IMR-90 (cell line): ENCODE measurements at places on chromosomes 5 and 9. TPM values are rescaled to one million over a fixed set of nuclear protein-coding genes. Genes with fewer than 3 reads are reported as not detected.

Gene FOXD4L3
- not detected in 2 replicates for polyA plus RNA-seq

Gene RECK
- polyA plus RNA-seq, result 38.5 and 44.0 TPM in 2 replicates

Gene TMC1
- polyA plus RNA-seq, result not detected in 2 replicates

DNA sequence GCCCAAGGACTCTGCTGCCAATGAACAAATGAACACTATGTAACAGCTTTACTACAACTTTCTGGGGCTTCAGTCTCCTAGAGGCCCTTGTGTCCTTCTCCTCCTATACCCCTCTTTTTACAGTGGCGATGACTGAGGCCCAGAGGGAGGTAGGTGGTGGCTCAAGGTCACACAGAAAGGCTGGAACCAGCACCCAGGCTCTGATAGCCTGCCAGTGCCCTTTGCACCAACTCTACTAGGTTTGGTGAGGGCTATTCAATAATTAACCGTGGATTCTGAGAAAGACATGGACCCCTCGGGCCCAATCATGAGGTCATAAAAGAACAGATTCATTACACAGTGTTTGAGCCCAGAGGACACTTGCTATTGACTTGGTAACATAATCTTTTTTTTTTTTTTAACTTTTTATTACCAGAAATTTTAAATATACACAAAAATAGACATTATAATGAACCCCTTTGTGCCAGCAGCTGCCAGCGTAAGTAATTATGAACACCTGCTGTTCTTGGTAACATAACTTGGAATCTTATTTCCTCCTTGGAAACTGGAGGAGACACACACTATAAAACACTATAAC lies 6.1 kb upstream of the ALDH1B1 start:
- peaks cover 7% of the 10 kb centered on the region for H3K4me1 ChIP-seq
- H3K27me3 ChIP-seq, result no peaks in the 10 kb centered on the region

GRCh38 chr5:174982485-174982884 lies 258.1 kb downstream of the MSX2 start:
- H3K4me3 ChIP-seq, result no peak overlapping the region
- no peaks in the 10 kb centered on the region for H3K4me1 ChIP-seq
- DNase-seq, result no peak

Gene ARID3C
- 0.07 TPM in 1 of 2 replicates, not detected in the other for polyA plus RNA-seq

DNA sequence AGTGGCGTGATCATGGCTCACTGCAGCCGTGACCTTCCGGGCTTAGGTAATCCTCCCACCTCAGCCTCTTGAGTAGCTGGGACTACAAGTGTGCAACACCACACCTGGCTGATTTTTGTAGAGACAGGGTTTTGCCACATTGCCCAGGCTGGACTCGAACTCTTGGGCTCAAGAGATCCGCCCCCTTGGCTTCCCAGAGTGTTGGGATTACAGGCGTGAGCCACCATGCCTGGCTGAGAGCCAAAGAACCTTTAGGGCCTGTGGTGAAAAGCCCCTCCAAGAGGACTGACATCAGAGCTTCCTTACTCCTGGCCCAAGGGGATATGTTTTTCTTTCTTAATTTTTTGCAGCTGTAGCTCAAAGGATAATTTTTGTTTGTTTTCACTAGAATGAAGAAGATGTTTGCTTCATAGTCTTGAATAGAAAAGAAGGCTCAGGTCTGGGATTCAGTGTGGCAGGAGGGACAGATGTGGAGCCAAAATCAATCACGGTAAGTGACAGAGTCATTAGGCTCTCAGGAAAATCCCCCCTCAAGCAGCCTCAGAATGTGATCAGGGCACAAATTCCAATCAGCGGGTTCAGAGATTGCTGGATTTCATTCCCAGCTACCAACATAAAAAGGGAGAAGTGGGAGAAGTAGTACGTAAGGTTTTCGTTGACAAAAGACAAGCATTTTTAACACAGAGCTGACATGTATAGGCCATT lies 77.1 kb downstream of the GOLPH3 start:
- H3K36me3 ChIP-seq, result peaks cover 26% of the 10 kb centered on the region
- no peaks in the 10 kb centered on the region for H3K4me1 ChIP-seq
- H3K27me3 ChIP-seq, result no peaks in the 10 kb centered on the region
- H3K4me3 ChIP-seq, result no peak overlapping the region
- peak; percentile 11 for DNase-seq

- no peaks in the 10 kb centered on the region for H3K27me3 ChIP-seq
- H3K4me3 ChIP-seq, result no peak overlapping the region
- DNase-seq, result peak; percentile 4
Measured at GRCh38 chr5:129046151-129046550, 48.4 kb upstream of the ISOC1 start.

GRCh38 chr9:124964604-124965003 lies 23.7 kb upstream of the GOLGA1 start:
- peaks cover 5% of the 10 kb centered on the region; the same call in 1 of the 2 replicates for H3K36me3 ChIP-seq
- no peak for DNase-seq
- no peaks in the 10 kb centered on the region for H3K27me3 ChIP-seq
- no peak overlapping the region for H3K4me3 ChIP-seq
- peaks cover 5% of the 10 kb centered on the region; the same call in 1 of the 2 replicates for H3K4me1 ChIP-seq
- H3K27ac ChIP-seq, result no peak overlapping the region

GRCh38 chr9:132027752-132028663 lies 51.7 kb downstream of the MED27 start:
- DNase-seq, result peak; percentile 39
- no peak overlapping the region for H3K27ac ChIP-seq
- no peak overlapping the region for H3K4me3 ChIP-seq
- peaks cover 21% of the 10 kb centered on the region for H3K4me1 ChIP-seq
- H3K27me3 ChIP-seq, result no peaks in the 10 kb centered on the region

Gene CEMIP2
- 67.4 and 71.2 TPM in 2 replicates for polyA plus RNA-seq

GRCh38 chr9:113966394-113966793 lies 90.3 kb downstream of the ZNF618 start:
- no peak for DNase-seq
- H3K4me3 ChIP-seq, result no peak overlapping the region
- H3K36me3 ChIP-seq, result peaks cover 12% of the 10 kb centered on the region; the same call in 1 of the 2 replicates
- no peaks in the 10 kb centered on the region for H3K27me3 ChIP-seq

DNA sequence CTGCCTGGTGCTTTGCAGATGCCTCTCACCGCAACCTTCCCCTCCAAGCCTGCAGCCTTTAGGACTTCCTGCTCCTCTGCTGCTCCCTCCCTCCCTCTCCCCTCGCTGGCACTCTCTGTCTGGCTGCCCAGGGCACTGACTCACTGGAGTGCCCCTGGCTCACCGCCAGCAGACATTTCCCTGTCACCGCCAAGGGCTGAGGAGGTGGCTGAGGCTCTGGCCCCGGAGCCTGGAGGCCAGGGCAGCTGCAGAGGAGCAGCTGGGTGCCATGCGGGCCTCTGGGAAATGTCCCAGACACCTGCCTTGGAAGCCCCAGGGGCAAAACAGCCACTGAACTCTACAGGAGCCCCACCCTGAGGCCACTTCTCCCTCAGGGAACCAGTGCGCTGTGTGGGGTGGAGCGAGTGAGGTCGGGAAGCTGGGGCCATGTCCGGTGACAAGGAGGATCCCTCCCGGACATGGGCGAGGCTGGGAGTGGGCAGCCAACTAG lies 53.4 kb downstream of the TENT4A start:
- no peaks in the 10 kb centered on the region for H3K27me3 ChIP-seq
- peak; percentile 44 for DNase-seq
- no peaks in the 10 kb centered on the region for H3K4me1 ChIP-seq
- no peaks in the 10 kb centered on the region for H3K36me3 ChIP-seq

- H3K36me3 ChIP-seq, result no peaks in the 10 kb centered on the region
- no peak overlapping the region for H3K4me3 ChIP-seq
Measured at GRCh38 chr9:28127101-28127500, 553.8 kb upstream of the C9orf72 start.

GRCh38 chr5:178207183-178207916 lies 3.0 kb downstream of the HNRNPAB start:
- no peak overlapping the region for H3K27ac ChIP-seq
- DNase-seq, result peak; percentile 67
- peaks cover 7% of the 10 kb centered on the region for H3K4me1 ChIP-seq
- H3K4me3 ChIP-seq, result no peak overlapping the region

GRCh38 chr9:134024214-134024792 lies 978 bp upstream of the BRD3OS start:
- H3K4me1 ChIP-seq, result peaks cover 3% of the 10 kb centered on the region; the same call in 1 of the 2 replicates
- no peak overlapping the region for H3K27ac ChIP-seq
- no peak for DNase-seq
- H3K27me3 ChIP-seq, result no peaks in the 10 kb centered on the region
- H3K36me3 ChIP-seq, result peaks cover 15% of the 10 kb centered on the region; the same call in 1 of the 2 replicates

GRCh38 chr9:136196404-136197083 lies 8.4 kb downstream of the LHX3 start:
- DNase-seq, result no peak
- no peaks in the 10 kb centered on the region for H3K4me1 ChIP-seq
- H3K36me3 ChIP-seq, result no peaks in the 10 kb centered on the region

Gene HAPLN1
- 0.06 and 0.07 TPM in 2 replicates for polyA plus RNA-seq

DNA sequence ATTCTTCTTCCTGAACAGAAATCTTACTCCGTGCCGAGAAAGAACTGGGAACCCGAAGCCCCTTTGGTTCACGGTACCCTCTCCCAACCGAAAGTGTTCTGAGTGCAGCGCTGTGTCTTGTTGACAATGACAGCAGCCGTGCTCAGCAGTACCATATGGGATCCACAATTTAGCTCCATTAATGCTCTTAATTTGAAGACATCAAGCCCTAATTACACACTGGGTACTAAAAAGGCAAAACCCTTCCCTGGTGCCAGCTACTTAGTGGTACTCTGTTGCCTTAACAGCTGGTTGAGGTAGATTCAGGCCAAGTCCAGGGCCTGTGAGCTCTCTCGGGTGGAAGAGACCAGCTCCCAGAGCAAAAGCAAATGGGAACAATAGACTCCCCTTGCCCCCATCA lies 24.5 kb downstream of the DDX31 start:
- no peak overlapping the region for H3K4me3 ChIP-seq
- DNase-seq, result no peak
- no peaks in the 10 kb centered on the region for H3K27me3 ChIP-seq
- H3K4me1 ChIP-seq, result peaks cover 10% of the 10 kb centered on the region

- H3K27me3 ChIP-seq, result no peaks in the 10 kb centered on the region
- no peak for DNase-seq
- H3K36me3 ChIP-seq, result peaks cover 44% of the 10 kb centered on the region
- no peaks in the 10 kb centered on the region for H3K4me1 ChIP-seq
Measured at GRCh38 chr5:150441813-150442698, 7.5 kb downstream of the RPS14 start.

Gene SLCO6A1
- polyA plus RNA-seq, result not detected in 2 replicates

GRCh38 chr5:64509828-64510227 lies 4.0 kb downstream of the RGS7BP start:
- no peak overlapping the region for H3K4me3 ChIP-seq
- H3K27ac ChIP-seq, result no peak overlapping the region
- no peak for DNase-seq
- peaks cover 26% of the 10 kb centered on the region for H3K27me3 ChIP-seq
- no peaks in the 10 kb centered on the region for H3K36me3 ChIP-seq

- no peak for DNase-seq
- H3K4me3 ChIP-seq, result no peak overlapping the region
- H3K27me3 ChIP-seq, result peaks cover 2% of the 10 kb centered on the region; the same call in 1 of the 2 replicates
- H3K4me1 ChIP-seq, result no peaks in the 10 kb centered on the region
- H3K27ac ChIP-seq, result no peak overlapping the region
Measured at GRCh38 chr5:68398146-68398812, 182.7 kb downstream of the PIK3R1 start.

Gene LCN1
- polyA plus RNA-seq, result not detected in 2 replicates

DNA sequence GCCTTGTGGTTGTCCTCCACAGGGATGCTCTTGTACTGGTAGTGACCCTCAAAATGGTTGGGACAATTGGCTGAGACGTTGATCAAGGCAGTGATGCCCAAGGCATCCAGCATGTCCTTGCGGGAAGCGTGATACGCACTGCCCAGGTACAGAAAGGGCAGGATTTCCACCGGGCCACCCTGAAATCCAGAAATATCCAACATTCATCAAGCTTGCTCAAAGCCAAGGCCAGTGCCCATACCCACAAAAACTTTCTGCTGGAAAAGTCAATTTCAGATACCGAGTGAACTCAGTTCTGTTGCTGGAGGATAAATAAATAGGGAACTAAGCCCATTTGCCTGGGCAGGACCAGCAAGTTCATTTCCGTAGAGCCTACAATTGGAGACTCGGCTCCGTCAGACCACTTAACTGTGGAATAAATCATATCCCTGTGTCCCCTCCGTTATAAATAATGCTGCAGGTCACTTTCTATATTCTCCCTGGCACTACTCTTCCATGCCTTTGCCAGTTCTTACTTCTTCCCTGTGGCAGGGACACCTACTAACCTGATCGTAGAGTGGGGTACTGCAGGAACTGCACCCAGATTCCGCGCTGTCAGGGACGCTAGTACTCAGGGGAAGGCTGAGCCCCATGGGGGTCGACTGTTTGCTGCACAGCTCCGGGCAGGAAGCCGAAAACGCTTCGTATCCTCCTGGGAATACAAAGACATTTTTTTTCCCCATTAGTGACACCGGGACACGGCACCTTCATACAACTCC lies 1.2 kb downstream of the DUSP1 start:
- peak overlapping the region; percentile 88 for H3K4me3 ChIP-seq
- peak overlapping the region; percentile 91 for H3K27ac ChIP-seq
- H3K36me3 ChIP-seq, result peaks cover 28% of the 10 kb centered on the region
- DNase-seq, result peak; percentile 51

- H3K36me3 ChIP-seq, result no peaks in the 10 kb centered on the region
- H3K4me3 ChIP-seq, result no peak overlapping the region
- no peaks in the 10 kb centered on the region for H3K27me3 ChIP-seq
- no peak overlapping the region for H3K27ac ChIP-seq
- no peak for DNase-seq
- H3K4me1 ChIP-seq, result no peaks in the 10 kb centered on the region
Measured at GRCh38 chr5:174355995-174356394, 310.5 kb downstream of the NSG2 start.

DNA sequence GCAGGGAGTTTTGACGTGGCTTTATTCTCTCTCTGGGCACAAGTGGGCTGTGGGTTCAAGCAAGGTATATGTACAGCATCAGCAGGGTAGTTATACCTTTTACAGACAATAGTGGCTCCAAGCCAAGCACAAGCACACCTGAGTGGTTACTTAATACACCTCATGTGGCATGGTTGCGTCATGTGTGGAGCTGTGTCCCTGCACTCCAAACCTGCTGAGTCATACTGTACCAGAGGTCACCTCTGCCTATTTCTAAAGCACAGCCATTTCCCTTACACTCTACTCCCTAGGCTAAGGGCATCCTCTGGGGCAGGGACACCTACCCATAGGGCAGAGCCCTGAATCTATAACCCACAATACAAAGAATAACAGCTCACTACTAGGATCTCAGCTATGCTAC lies 147.3 kb downstream of the OSTF1 start:
- DNase-seq, result no peak
- no peaks in the 10 kb centered on the region for H3K36me3 ChIP-seq
- no peak overlapping the region for H3K27ac ChIP-seq
- H3K4me1 ChIP-seq, result no peaks in the 10 kb centered on the region

GRCh38 chr5:135718651-135719050 lies 115.8 kb upstream of the SLC25A48 start:
- no peak overlapping the region for H3K27ac ChIP-seq
- no peaks in the 10 kb centered on the region for H3K36me3 ChIP-seq
- no peak overlapping the region for H3K4me3 ChIP-seq
- H3K4me1 ChIP-seq, result no peaks in the 10 kb centered on the region

Gene CAPSL
- polyA plus RNA-seq, result 0.09 TPM in 1 of 2 replicates, not detected in the other

Gene SH2D3C
- 0.22 and 0.24 TPM in 2 replicates for polyA plus RNA-seq

Gene SEMA5A
- polyA plus RNA-seq, result 7.3 and 8.2 TPM in 2 replicates

GRCh38 chr9:107862881-107863280 lies 373.3 kb upstream of the KLF4 start:
- no peak overlapping the region for H3K27ac ChIP-seq
- no peak for DNase-seq
- no peak overlapping the region for H3K4me3 ChIP-seq
- H3K4me1 ChIP-seq, result no peaks in the 10 kb centered on the region; the same call in 1 of the 2 replicates
- no peaks in the 10 kb centered on the region for H3K36me3 ChIP-seq

GRCh38 chr5:151051931-151052608 lies 28.8 kb downstream of the TNIP1 start:
- no peaks in the 10 kb centered on the region for H3K27me3 ChIP-seq
- H3K27ac ChIP-seq, result no peak overlapping the region
- H3K36me3 ChIP-seq, result peaks cover 53% of the 10 kb centered on the region
- H3K4me3 ChIP-seq, result no peak overlapping the region
- no peak for DNase-seq
- peaks cover 6% of the 10 kb centered on the region; the same call in 1 of the 2 replicates for H3K4me1 ChIP-seq
